Activated T-helper 17 cell treated with anti-CD3 and anti-CD28 coated beads, Interleukin-2, amount 50 U/mL, for 72 hours (primary cell): ENCODE measurements at places on chromosomes 12 and 14. TPM values are rescaled to one million over a fixed set of nuclear protein-coding genes. Genes with fewer than 3 reads are reported as not detected.

Gene STAB2
- total RNA-seq, result not detected

Gene MMP14
- total RNA-seq, result 1.5 TPM

DNA sequence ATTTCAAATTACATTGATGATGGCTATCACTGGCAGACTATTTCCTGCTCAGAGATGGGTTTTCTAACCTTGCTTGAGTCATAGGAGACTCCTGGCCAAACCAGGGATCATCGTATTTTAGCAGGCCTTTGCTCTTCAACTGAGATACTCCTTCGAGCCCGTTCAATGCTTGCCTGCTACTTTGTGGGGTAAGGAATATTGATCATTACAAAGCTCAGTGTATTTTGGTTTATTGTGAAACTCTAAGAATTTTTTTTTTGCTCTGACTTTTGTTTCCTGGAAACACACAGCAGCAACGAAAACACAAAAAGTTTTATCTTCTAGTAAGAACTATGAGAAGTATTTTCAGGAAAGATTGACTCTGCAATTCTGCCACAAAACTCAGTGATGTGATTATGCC is 4.1 kb downstream of the GPRC5D start:
- H3K27ac ChIP-seq, result no peak overlapping the region
- H3K4me3 ChIP-seq, result no peak overlapping the region
- no peaks in the 10 kb centered on the region for H3K4me1 ChIP-seq
- peaks cover 6% of the 10 kb centered on the region for H3K27me3 ChIP-seq
- no peaks in the 10 kb centered on the region for H3K36me3 ChIP-seq
- ATAC-seq, result no peak

- no peak for ATAC-seq
- H3K36me3 ChIP-seq, result no peaks in the 10 kb centered on the region
- H3K4me1 ChIP-seq, result no peaks in the 10 kb centered on the region
- H3K27me3 ChIP-seq, result peaks cover 36% of the 10 kb centered on the region
- H3K4me3 ChIP-seq, result no peak overlapping the region
Measured at GRCh38 chr12:51872689-51872981, 15.3 kb upstream of the ANKRD33 start.

DNA sequence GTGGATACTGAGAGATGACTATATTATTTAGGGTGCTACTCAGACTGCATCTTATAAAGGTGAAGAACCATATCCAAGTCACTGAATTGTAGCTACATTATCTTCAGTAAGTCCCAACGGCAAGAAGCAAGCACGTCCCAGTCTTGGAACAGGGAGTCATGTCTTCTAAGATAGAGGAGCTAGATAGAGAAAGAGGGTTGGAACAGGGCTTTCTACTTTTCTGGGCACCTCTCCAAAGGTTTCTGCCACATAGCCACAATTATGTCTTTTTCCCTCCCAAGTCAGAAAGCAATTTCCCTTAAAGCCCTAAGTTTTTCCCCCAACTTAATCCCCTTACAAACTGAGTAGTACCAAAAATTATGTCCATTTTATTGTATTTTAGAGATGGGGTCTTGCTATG is 22.4 kb downstream of the MAPK1IP1L start:
- H3K27ac ChIP-seq, result peak overlapping the region; percentile 83
- H3K4me1 ChIP-seq, result peaks cover 34% of the 10 kb centered on the region
- H3K36me3 ChIP-seq, result no peaks in the 10 kb centered on the region
- H3K27me3 ChIP-seq, result no peaks in the 10 kb centered on the region

DNA sequence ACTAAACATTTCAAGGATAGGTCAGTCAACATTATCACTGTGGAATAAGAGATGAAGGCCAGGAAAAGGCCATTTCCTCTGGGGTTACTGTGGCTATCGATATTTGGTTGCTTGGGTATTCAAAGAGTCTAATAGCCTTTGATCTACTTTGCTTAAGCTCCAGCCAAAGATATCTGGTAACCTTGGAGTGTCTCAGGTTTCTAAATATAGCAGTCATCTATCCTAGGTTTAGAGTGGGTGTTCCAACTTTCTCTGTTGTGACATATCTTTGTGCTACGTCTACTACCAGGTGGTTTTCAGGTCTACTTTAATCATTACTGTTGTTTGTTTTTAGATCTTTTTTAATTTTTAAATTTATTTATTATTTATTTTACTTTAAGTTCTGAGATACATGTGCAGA is 42.4 kb downstream of the RDH12 start:
- no peak for ATAC-seq
- H3K27ac ChIP-seq, result no peak overlapping the region
- peaks cover 26% of the 10 kb centered on the region for H3K36me3 ChIP-seq
- H3K4me3 ChIP-seq, result no peak overlapping the region
- H3K4me1 ChIP-seq, result peaks cover 16% of the 10 kb centered on the region
